ENCODE measurements at places on chromosomes 12 and 14.

- no peak for DNase-seq
Measured at GRCh38 chr14:102579696-102580549, 12.5 kb upstream of the RCOR1 start.

GRCh38 chr12:62323386-62323785, 63.2 kb downstream of the USP15 start:
- DNase-seq, result no peak

DNA sequence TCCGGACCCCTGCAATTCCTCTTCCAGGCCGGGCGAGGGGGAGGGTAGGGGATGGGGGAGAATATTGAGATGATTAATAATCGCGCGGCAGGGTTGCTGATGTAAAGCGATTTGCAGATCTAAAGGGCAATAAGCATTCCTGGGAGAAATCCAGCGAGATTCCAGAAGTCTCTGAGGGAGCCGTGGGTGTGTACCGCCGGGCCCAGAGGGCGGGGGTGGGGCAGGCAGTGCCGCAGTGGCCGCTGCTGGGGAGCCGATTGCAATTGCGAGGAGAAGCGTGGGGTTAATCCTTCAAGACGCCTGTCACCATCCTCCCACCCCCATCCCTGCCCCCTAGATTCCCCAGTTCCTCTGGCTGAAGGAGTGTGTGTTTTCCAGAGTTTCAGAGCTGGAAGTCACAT, 16.4 kb downstream of the FOS start:
- DNase-seq, result no peak

- DNase-seq, result no peak
Measured at GRCh38 chr12:68809190-68810026, 1.4 kb downstream of the MDM2 start.

GRCh38 chr12:23066095-23066494, 441.1 kb downstream of the ETNK1 start:
- DNase-seq, result no peak

GRCh38 chr12:120455302-120455701, 9.1 kb downstream of the GATC start:
- DNase-seq, result no peak

DNA sequence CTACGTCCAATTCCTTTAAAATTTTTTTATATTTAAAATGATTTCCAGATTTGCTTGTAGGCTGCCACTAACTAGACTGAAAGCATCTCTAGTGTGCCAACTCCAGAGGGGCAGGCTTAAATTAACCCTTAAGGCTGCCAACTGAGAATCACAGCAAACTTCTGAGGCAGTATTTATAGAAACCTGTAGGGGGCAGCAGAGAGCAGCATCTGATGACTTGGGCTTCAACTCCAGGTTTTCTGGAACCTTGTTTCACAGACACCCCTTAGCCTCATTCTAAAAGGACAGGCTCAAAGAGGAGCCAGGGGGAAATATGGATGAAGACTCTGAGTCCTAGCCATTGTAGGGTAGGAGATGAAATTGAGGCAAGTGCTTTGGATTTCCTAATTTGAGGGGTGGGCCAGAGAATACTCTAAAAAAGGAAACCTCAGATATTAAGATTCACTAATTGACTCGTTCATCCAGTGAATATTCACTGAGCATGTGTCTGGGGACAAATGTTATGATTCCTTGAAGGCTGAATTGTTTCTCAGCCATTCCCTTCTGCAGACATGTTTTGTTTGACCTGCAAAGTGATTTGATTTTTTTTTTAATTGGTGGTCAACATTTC, 63.3 kb upstream of the HSPB8 start:
- DNase-seq, result peak; percentile 52

GRCh38 chr12:2893007-2893406, 2.3 kb downstream of the TULP3 start:
- no peak for DNase-seq

Data from NCI-H2029 (cell line).